ENCODE measurements at places on chromosomes 3 and 15.

- no peak for DNase-seq
- H3K4me1 ChIP-seq: no peaks in the 10 kb centered on the region
- H3K4me3 ChIP-seq: no peak overlapping the region
- H3K27ac ChIP-seq: no peak overlapping the region
- peaks cover 5% of the 10 kb centered on the region for H3K36me3 ChIP-seq
- H3K27me3 ChIP-seq: no peaks in the 10 kb centered on the region
Observed at GRCh38 chr3:71713041-71713440, 12.2 kb downstream of the EIF4E3 start.

- H3K27me3 ChIP-seq: no peaks in the 10 kb centered on the region
- no peaks in the 10 kb centered on the region for H3K36me3 ChIP-seq
- H3K4me1 ChIP-seq: no peaks in the 10 kb centered on the region
- no peak overlapping the region for H3K27ac ChIP-seq
- no peak for DNase-seq
Observed at GRCh38 chr15:39642011-39642640, 61.2 kb downstream of the THBS1 start.

DNA sequence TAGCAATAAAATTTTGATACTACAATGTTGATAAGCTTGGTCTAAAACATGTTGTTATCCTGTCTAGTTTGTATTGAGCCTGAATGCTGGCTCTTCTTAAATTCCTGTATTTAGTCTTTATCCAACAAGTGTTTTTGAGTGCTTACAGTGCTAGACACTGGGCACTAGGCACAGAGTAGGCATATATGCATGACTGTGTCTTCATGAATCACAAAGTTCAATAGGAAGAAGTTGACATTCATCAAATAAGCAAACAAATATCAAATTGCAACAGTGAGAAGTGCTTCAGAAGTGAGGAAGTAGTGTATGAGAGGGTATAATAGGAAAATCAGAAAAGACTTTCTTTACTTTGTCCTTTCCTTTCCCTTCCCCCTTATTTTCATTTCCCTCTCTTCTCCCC is 6.8 kb downstream of the CD96 start:
- no peaks in the 10 kb centered on the region for H3K27me3 ChIP-seq
- H3K4me3 ChIP-seq: no peak overlapping the region
- no peak overlapping the region for H3K27ac ChIP-seq

GRCh38 chr3:69370901-69371301 is 15.0 kb downstream of the FRMD4B start:
- no peaks in the 10 kb centered on the region for H3K36me3 ChIP-seq
- no peak overlapping the region for H3K4me3 ChIP-seq
- no peak for DNase-seq
- no peaks in the 10 kb centered on the region for H3K27me3 ChIP-seq
- H3K4me1 ChIP-seq: peaks cover 14% of the 10 kb centered on the region

DNA sequence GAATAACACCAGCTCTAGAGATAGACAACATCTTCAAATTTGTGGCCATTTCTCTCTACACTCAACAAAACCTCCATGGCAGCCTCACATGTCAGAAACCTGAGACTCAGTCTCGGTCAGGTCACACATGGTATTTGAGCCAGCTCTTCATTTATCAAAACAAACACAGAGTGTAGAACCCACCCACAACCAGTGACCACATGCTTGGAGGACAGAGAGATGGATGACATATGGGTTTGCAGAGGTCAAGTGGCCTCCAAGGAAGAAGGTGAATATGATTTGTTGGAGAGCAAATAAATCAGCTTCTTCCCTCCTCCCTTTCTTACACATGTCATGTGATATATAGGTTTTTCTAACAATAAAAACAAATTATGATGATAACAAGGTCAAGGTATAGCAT is 278.1 kb upstream of the LRTM1 start:
- no peaks in the 10 kb centered on the region for H3K4me1 ChIP-seq
- H3K36me3 ChIP-seq: no peaks in the 10 kb centered on the region
- no peak overlapping the region for H3K27ac ChIP-seq
- DNase-seq: no peak
- no peaks in the 10 kb centered on the region for H3K27me3 ChIP-seq

- H3K36me3 ChIP-seq: no peaks in the 10 kb centered on the region
- H3K27ac ChIP-seq: no peak overlapping the region
- H3K4me3 ChIP-seq: no peak overlapping the region
- H3K27me3 ChIP-seq: no peaks in the 10 kb centered on the region
- no peaks in the 10 kb centered on the region for H3K4me1 ChIP-seq
- DNase-seq: no peak
Observed at GRCh38 chr3:193944518-193944884, 191.4 kb upstream of the HES1 start.

- H3K27ac ChIP-seq: peak overlapping the region; percentile 32
- no peak overlapping the region for H3K4me3 ChIP-seq
- DNase-seq: peak; percentile 19
- no peaks in the 10 kb centered on the region for H3K36me3 ChIP-seq
- H3K4me1 ChIP-seq: no peaks in the 10 kb centered on the region
Observed at GRCh38 chr15:67882487-67883233, 42.8 kb upstream of the RNU6-1 start.

GRCh38 chr3:126897943-126898342 is 85.0 kb upstream of the PLXNA1 start:
- no peak overlapping the region for H3K27ac ChIP-seq
- H3K36me3 ChIP-seq: no peaks in the 10 kb centered on the region
- no peaks in the 10 kb centered on the region for H3K27me3 ChIP-seq
- DNase-seq: no peak
- H3K4me3 ChIP-seq: no peak overlapping the region
- H3K4me1 ChIP-seq: no peaks in the 10 kb centered on the region

DNA sequence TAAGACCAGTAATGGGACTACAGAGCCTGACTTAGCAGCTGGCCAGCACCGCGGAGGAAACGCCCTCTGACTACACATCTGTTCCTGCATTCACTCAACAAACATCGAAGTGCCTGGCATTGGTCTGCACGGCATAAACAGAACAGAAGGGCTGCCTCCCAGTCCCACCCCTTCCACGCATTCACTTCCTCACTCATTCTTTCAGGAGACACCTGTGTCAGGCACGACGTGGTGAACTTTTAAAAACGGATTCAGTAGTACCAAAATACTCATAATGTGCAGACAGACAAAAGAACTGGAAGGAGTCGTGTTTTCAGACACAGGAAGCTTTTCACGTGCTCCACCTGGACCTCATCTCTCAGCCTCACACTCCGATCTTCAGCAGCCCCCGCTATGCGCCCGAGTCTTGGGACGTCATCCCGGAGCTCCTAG is 123.3 kb downstream of the XXYLT1 start:
- H3K4me3 ChIP-seq: no peak overlapping the region
- no peaks in the 10 kb centered on the region for H3K36me3 ChIP-seq
- H3K4me1 ChIP-seq: no peaks in the 10 kb centered on the region
- H3K27me3 ChIP-seq: no peaks in the 10 kb centered on the region

DNA sequence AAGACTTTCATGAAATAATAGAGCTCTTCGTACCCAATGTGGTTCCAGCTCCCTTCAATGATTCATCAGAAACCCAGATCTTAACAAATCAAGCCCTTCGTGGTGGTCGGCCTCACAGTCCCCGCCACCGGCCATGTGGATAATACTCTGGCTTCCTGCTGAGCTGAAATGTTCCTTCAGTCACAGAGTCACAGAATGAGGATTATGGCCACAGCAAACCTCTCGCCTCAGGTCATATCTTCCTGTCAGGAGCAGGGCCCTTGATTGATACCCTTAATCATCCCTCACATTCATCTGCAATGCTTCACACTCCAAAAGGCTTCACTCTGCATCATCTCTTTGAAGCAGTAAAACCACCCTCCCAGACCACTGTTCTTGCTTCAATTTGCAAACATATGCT is 452.6 kb downstream of the OCA2 start:
- DNase-seq: no peak
- no peak overlapping the region for H3K4me3 ChIP-seq
- H3K4me1 ChIP-seq: no peaks in the 10 kb centered on the region
- no peaks in the 10 kb centered on the region for H3K36me3 ChIP-seq

DNA sequence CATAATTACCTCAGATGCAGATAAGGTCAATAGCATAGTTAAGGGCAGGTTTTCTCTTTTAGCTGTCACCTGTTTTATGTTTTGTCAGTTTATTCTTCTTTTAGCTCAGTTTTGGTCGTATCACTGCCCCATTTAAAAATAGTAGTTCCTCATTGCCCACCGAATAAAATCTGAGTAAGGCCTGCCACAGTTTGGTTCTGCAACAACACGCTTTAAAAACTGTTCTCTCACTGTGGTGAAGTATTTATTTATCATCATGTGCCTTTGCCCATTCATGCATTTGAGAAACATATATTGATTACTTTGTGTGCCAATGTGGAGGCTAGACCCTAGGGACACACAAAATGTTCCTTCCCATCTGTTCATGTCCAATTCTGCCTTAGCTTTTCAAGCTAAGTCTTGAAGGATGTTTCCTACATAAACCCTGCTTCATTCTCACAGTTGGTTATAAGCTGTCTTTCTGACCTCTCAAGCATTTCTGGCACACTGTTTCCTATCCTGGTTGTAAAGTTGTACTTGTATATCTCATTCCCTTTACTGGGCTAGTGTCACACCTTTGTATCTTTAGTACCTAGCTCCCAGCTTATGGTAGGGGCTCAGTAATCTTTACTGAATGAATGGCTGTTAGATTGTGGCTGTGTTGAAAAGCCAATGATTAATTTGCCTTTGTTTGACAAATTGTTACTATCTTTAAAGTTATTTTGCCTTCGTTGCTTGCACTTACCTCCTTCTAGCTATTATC is 23.9 kb downstream of the AKAP13 start:
- H3K4me3 ChIP-seq: no peak overlapping the region
- no peak overlapping the region for H3K27ac ChIP-seq
- H3K27me3 ChIP-seq: no peaks in the 10 kb centered on the region
- H3K36me3 ChIP-seq: no peaks in the 10 kb centered on the region
- no peak for DNase-seq

- peaks cover 27% of the 10 kb centered on the region for H3K36me3 ChIP-seq
- H3K4me3 ChIP-seq: no peak overlapping the region
- no peaks in the 10 kb centered on the region for H3K4me1 ChIP-seq
- H3K27ac ChIP-seq: no peak overlapping the region
Observed at GRCh38 chr3:15228147-15228546, 22.1 kb downstream of the CAPN7 start.

- no peak for DNase-seq
- H3K27me3 ChIP-seq: no peaks in the 10 kb centered on the region
- no peaks in the 10 kb centered on the region for H3K4me1 ChIP-seq
- no peaks in the 10 kb centered on the region for H3K36me3 ChIP-seq
- H3K4me3 ChIP-seq: no peak overlapping the region
Observed at GRCh38 chr15:70428211-70428822, 330.6 kb upstream of the TLE3 start.

DNA sequence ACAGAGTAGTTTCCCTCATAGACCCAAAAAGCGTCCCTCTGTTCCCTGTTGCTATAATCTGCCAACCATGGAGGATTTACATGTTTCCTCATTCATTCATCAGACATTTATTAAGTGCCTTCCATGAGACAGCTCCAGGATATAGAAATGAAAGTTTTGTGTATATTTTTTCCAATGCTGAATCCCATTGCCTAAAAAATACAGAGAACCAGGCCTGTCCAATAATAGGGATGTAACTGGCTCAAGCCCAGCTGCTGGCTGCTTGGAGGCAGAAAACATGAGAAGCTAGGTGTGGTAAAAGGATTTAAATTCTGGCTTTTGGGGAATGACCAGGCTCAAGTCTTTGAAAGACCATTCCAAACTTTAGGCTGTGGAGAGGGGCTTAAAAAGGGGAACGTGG is 41.5 kb downstream of the RARB start:
- H3K4me1 ChIP-seq: peaks cover 43% of the 10 kb centered on the region
- peaks cover 5% of the 10 kb centered on the region for H3K36me3 ChIP-seq
- peak overlapping the region; percentile 89 for H3K27ac ChIP-seq
- H3K4me3 ChIP-seq: no peak overlapping the region

DNA sequence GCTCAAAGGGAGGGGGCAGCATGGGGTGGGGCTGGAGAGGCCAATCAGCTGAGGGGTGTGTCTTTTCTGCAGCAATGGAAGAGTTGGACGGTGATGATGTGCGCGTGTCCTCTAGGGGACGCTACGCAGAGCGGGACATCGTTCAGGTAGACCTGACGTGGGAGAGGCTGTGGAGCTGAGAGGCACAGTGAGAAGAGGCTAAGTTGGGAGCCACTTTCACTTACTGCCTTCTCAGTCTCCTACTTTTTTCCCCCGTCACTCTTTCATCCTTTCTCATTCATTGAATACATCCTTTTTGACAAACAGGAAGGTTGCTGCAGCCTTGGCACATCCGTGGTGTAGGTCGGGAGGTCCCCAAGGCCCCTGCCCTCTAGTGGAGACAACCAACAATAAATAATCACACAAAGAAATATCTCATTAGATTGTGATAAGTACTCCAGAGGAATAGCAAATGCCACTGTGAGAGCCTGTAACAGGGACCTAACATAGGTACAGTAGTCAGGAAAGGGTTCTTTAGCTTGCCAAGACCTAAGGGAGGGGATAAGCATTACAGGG is 4.4 kb upstream of the BRPF1 start:
- H3K27me3 ChIP-seq: no peaks in the 10 kb centered on the region
- no peaks in the 10 kb centered on the region for H3K36me3 ChIP-seq
- peaks cover 5% of the 10 kb centered on the region for H3K4me1 ChIP-seq
- DNase-seq: no peak
- H3K27ac ChIP-seq: no peak overlapping the region

GRCh38 chr3:140856905-140857304 is 84.7 kb upstream of the SLC25A36 start:
- no peaks in the 10 kb centered on the region for H3K36me3 ChIP-seq
- H3K4me3 ChIP-seq: no peak overlapping the region
- H3K27me3 ChIP-seq: no peaks in the 10 kb centered on the region
- H3K4me1 ChIP-seq: no peaks in the 10 kb centered on the region
- no peak overlapping the region for H3K27ac ChIP-seq

DNA sequence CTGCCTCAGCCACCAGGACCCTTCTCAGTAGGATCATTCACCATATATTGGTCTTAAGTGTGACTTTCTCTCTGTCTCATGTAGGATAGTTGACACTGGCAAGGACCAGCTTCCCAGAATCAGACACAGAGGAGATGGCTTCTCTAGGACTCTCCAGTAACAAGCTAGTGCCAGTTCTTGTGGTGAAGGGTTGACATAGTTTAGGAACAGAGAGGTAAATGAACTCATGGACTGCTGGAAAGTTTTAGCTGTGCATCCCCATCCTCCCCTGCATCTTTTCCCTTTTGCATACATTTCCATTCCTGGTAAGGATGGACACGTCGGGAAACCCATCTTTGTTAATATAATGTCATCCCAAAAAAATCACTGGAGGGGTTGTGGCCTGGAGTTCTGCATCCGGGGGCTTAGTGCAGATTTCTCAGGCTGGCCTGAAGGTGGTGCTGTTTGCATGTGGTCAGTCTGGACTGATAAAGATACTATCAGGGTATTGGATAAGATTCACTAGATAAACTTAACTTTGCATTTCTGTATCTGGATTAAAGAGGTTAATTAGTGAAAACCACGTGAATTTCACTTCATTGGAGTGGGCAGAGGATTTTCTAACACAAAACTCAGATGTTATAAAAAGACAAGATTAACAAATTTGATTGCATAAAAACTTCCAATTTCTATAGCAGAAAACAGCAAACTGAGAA is 110.8 kb downstream of the TBC1D2B start:
- H3K4me1 ChIP-seq: no peaks in the 10 kb centered on the region
- peak; percentile 62 for DNase-seq
- H3K36me3 ChIP-seq: no peaks in the 10 kb centered on the region

DNA sequence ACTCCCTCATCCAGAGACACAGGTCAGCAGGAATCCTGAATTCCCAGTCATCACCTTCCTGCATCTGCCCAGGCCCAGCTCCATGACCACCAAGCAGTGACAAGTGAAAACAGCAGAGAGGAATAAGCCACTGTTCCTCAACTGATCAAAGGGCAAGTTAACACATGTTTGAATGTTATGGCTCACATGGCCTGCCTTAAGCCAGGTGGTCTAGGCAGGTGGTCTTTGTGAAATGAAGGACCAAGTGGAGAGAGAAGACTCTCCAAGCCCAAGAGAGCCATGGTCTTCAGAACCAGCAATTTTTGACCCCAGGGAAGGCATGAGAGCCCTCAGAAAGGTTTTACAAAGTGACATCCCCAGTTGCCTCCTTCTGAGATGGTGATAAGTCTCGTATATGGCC is 161.8 kb downstream of the EPHB1 start:
- no peaks in the 10 kb centered on the region for H3K36me3 ChIP-seq
- H3K4me1 ChIP-seq: no peaks in the 10 kb centered on the region
- no peaks in the 10 kb centered on the region for H3K27me3 ChIP-seq
